ENCODE measurements at places on chromosomes 11 and 22.

DNA sequence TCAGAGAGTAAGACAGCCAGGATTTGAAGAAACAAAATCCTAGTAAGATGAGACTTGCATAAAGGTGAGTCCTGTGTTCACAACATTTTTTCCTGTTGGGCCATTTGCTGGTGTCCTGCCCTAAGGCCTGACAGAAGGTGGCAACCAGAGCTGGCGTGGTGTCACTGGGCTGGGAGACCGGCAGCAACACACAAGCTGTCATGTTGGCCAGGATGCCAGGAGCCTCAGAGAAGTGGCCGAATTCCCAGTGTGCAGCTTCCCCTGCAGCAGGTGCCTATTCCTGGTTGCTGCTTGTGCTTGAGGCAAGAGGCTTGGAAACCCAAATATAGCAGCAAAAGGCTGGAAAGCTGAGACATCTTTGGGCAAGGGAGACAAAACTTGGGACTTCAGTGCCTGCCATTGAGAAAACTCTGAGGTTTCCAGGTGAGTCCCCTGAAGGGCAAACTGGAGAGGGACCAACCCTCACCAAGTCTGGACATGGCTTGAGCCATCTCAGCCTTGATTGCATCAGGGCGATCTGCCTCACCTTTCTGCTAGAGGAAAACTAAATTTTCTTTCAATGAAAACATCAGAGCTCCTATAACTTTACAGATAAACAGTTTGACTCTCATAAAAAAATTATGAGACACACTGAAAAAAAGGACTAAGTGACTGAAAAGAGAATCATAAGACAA is 25.9 kb downstream of the ALG12 start:
- no peak for DNase-seq
- H3K36me3 ChIP-seq: peaks cover 18% of the 10 kb centered on the region
- peaks cover 15% of the 10 kb centered on the region for H3K4me1 ChIP-seq
- H3K27ac ChIP-seq: no peak overlapping the region

GRCh38 chr11:129589190-129589860 is 213.7 kb downstream of the BARX2 start:
- H3K27ac ChIP-seq: no peak overlapping the region
- H3K4me1 ChIP-seq: no peaks in the 10 kb centered on the region
- DNase-seq: no peak
- no peak overlapping the region for H3K4me3 ChIP-seq
- H3K27me3 ChIP-seq: no peaks in the 10 kb centered on the region

DNA sequence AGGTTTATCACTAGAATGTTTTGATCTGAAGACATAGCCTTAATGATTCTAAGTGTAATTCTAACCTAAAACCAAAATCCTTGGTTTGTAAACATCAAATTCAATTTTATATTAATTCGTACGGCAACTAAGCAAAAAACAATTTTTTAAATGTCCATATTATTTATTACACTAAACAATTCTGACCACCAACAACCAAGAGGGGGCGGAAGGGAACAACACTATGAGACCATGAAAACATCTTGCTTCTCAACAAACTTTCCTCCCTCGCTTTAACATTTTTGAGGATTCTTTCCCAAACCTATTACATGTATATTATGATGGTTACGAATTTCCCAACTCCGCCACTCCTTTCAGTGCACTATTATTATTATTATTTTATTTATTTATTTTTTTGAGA is 6.5 kb upstream of the UCP2 start:
- no peaks in the 10 kb centered on the region for H3K36me3 ChIP-seq
- H3K27me3 ChIP-seq: no peaks in the 10 kb centered on the region
- H3K27ac ChIP-seq: no peak overlapping the region
- no peak overlapping the region for H3K4me3 ChIP-seq

DNA sequence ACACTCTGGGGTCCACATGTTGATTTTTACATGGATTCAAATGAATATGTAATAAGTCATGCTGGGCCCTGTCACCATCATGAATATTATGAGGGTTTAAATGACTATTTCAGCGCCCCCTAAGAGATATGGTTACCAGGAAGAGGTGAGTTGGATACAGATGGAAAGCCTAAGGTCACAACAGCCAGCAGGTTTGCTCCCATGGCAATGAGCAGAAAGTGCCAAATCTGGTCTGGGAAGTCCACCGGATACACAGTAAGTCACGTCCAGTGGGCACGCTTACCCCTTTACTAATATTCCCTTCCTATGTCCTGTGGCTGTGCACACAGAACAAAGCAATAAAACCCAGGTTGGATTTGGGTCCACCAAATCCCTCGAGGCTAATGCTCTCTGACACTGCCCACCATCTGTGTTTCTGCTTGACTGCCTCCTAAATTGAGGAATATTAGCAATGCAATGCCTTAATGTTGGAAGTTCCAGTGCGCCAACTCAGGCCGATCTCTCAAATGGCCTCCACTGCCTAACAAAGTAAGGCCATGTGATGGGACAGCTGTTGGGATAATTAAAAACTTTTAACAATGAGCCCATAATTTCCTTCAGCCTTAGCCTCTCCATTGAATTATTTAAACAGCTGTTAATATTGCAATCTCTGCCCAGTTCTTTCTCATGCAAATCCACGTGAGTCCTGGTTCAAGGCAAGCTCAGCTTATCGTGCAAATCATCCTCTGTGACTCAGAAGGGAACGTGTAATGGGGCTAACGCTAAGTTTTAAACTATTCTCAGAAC is 97.6 kb downstream of the SLC1A2 start:
- H3K27ac ChIP-seq: no peak overlapping the region
- H3K36me3 ChIP-seq: no peaks in the 10 kb centered on the region
- no peak for DNase-seq

DNA sequence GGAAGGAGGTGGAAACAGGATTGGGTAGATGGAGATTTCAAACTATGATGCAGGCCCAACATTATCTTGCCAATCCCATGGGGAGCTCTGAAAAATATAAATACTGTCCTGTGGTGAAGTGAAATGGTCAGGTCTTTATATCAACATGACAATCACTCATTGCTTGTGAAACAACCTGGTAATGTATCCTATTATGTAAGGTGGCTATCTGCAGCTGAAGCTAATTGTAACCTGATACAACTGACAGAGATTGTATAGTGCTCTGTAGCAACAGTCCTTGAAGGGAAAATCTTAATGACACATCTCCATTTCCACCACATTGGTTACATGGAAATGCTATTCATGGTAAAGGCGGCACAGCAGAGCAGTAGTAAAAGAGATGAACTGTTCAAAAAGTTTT is 20.7 kb upstream of the CHORDC1 start:
- H3K36me3 ChIP-seq: no peaks in the 10 kb centered on the region
- H3K4me3 ChIP-seq: no peak overlapping the region
- H3K27ac ChIP-seq: no peak overlapping the region
- no peaks in the 10 kb centered on the region for H3K4me1 ChIP-seq
- H3K27me3 ChIP-seq: peaks cover 24% of the 10 kb centered on the region

DNA sequence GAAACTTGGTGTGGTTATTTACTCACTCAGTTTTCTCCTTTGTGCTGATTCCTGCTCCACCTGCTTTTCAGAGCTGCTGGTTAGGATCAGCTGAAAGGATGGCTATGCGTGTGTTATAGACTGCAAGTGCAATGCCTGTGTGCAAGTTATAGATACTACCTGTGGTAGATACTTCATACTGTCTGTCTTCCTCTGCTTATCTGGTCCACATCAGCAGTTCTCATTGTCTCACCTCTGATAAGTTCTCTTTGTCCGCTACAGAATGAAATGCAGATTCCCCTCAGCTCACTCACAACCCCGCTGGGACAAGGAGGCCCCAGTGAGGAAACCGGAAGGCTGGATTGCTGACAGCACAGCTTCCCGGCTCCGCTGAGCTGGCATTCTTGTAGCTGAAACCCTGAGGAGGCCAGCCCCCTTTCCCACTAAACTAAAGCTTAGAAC is 37.5 kb upstream of the LYVE1 start:
- no peak for DNase-seq
- H3K27ac ChIP-seq: peak overlapping the region; percentile 60
- H3K4me3 ChIP-seq: peak overlapping the region; percentile 36
- H3K27me3 ChIP-seq: peaks cover 4% of the 10 kb centered on the region

GRCh38 chr11:17914957-17915356 is 97.9 kb downstream of the SERGEF start:
- H3K27ac ChIP-seq: no peak overlapping the region
- H3K4me3 ChIP-seq: no peak overlapping the region
- no peak for DNase-seq
- H3K4me1 ChIP-seq: peaks cover 7% of the 10 kb centered on the region
- no peaks in the 10 kb centered on the region for H3K36me3 ChIP-seq

- no peaks in the 10 kb centered on the region for H3K4me1 ChIP-seq
- no peak for DNase-seq
- no peak overlapping the region for H3K4me3 ChIP-seq
- H3K27me3 ChIP-seq: peaks cover 3% of the 10 kb centered on the region
- H3K27ac ChIP-seq: no peak overlapping the region
- H3K36me3 ChIP-seq: no peaks in the 10 kb centered on the region
Measured at GRCh38 chr11:109849946-109850345, 243.2 kb upstream of the ZC3H12C start.

DNA sequence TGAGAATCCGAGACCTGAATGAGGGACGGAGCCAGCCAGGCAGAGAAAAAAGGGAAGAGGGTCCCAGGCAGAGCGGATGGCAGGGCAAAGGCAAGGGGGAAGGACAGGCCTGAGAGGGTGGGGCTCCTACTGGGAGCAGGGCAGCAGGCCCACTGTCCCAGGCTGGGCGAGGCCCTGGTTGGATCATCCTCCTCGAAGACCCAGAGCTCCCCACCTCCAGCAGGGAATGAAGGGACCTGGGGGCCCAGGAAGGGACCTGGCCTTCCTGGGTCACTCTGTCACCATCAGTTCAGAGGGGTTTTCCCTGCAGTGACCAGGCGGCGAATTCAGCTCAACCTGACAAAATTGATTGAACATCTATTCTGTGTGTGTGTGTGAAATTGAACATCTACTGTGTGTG is 4.0 kb downstream of the CD5 start:
- no peaks in the 10 kb centered on the region for H3K36me3 ChIP-seq
- no peak overlapping the region for H3K4me3 ChIP-seq
- H3K4me1 ChIP-seq: peaks cover 19% of the 10 kb centered on the region
- DNase-seq: no peak

GRCh38 chr11:9972989-9973388 is 309.1 kb downstream of the SWAP70 start:
- DNase-seq: no peak
- H3K4me1 ChIP-seq: no peaks in the 10 kb centered on the region
- no peaks in the 10 kb centered on the region for H3K36me3 ChIP-seq
- no peak overlapping the region for H3K27ac ChIP-seq
- H3K4me3 ChIP-seq: no peak overlapping the region

- no peaks in the 10 kb centered on the region for H3K36me3 ChIP-seq
- H3K27me3 ChIP-seq: no peaks in the 10 kb centered on the region
- peaks cover 7% of the 10 kb centered on the region for H3K4me1 ChIP-seq
- no peak overlapping the region for H3K4me3 ChIP-seq
- no peak overlapping the region for H3K27ac ChIP-seq
Measured at GRCh38 chr22:20011993-20012740, 4.5 kb downstream of the ARVCF start.

GRCh38 chr11:120198787-120199469 is 11.9 kb upstream of the OAF start:
- H3K4me1 ChIP-seq: no peaks in the 10 kb centered on the region
- H3K27me3 ChIP-seq: peaks cover 16% of the 10 kb centered on the region
- H3K36me3 ChIP-seq: no peaks in the 10 kb centered on the region
- H3K4me3 ChIP-seq: no peak overlapping the region

DNA sequence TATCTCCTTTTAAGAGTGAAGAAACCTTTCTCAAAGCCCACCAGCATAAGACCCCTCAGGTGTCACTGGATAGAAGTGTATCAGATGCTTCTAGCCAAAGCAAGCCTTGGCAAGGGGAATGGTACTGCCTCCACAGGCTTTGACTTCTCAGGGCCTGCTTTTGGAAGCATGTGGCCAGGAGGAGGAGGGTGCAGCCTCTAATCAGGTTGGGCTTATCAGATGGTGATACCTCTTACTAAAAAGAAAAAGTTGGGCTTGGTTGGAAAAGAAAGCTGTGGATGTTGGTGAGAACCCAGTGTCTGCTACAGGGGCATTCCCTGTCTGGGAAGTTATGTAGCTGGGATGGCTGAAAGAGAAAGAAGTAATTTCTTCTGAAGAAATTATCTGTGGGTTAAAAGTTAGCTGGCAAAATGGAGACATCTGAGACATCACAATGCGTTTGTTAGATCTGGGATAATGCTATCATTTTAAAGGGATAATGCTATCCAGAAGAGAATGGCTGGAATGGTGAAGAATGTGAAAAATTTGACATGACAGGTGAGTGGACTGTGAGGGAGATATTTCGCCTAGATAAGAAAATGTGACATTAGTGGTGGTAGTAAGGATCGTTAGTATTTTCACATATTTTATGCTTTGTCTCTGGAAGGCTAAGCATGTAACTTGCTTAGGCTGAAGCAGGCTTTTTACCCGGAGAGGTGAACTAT is 7.2 kb downstream of the APLP2 start:
- H3K4me1 ChIP-seq: peaks cover 23% of the 10 kb centered on the region
- H3K4me3 ChIP-seq: no peak overlapping the region
- DNase-seq: no peak
- H3K27me3 ChIP-seq: peaks cover 2% of the 10 kb centered on the region

- no peaks in the 10 kb centered on the region for H3K27me3 ChIP-seq
- H3K27ac ChIP-seq: no peak overlapping the region
- no peak overlapping the region for H3K4me3 ChIP-seq
Measured at GRCh38 chr22:47233316-47234243, 471.1 kb downstream of the TBC1D22A start.

- H3K27me3 ChIP-seq: no peaks in the 10 kb centered on the region
- H3K4me1 ChIP-seq: no peaks in the 10 kb centered on the region
Measured at GRCh38 chr22:37931893-37932389, 21.5 kb downstream of the C22orf23 start.

DNA sequence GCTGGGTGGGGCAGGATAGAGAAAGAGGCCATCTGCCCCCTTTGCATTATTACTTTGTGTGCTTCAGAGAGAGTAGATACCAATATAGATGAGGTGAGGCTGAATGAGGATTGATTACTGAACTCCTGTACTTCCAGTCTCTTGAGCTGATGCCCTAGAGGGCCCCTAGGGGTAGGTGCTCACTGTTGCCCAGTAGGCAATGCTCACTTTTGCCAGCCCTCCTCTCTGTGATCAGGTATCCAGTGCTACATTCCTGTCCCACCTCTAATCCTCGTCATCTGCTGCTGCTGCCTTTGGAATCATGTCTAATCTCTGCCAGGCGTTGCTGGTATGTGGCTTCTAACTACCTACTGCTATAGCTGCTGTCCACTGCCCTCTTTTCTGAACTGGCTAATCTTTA is 57.2 kb downstream of the CCDC83 start:
- no peak overlapping the region for H3K4me3 ChIP-seq
- no peak overlapping the region for H3K27ac ChIP-seq
- no peaks in the 10 kb centered on the region for H3K4me1 ChIP-seq
- no peaks in the 10 kb centered on the region for H3K27me3 ChIP-seq
- H3K36me3 ChIP-seq: no peaks in the 10 kb centered on the region

GRCh38 chr11:120108154-120108784 is 29.6 kb downstream of the TRIM29 start:
- no peak for DNase-seq
- H3K4me1 ChIP-seq: no peaks in the 10 kb centered on the region
- no peak overlapping the region for H3K27ac ChIP-seq
- no peak overlapping the region for H3K4me3 ChIP-seq
- peaks cover 12% of the 10 kb centered on the region for H3K27me3 ChIP-seq
- H3K36me3 ChIP-seq: no peaks in the 10 kb centered on the region

GRCh38 chr11:6526411-6527135 is 29.5 kb downstream of the DNHD1 start:
- H3K27ac ChIP-seq: peak overlapping the region; percentile 82
- H3K4me1 ChIP-seq: peaks cover 11% of the 10 kb centered on the region
- H3K27me3 ChIP-seq: no peaks in the 10 kb centered on the region
- H3K4me3 ChIP-seq: peak overlapping the region; percentile 7

Measured in natural killer cell treated with Interleukin-12 subunit alpha and Interleukin-12 subunit beta and Interleukin-15 and Interleukin-18, amount 100 ng/mL, for 72 hours (primary cell).